Aorta (tissue), 5 donors: ENCODE measurements at places on chromosomes 16 and 17. TPM values are rescaled to one million over a fixed set of nuclear protein-coding genes. Genes with fewer than 3 reads are reported as not detected.

- no peaks in the 10 kb centered on the region for H3K36me3 ChIP-seq
- H3K27me3 ChIP-seq = no peaks in the 10 kb centered on the region
- no peak overlapping the region for H3K27ac ChIP-seq
Observed at GRCh38 chr16:3857189-3858043, 23.1 kb downstream of the CREBBP start.

DNA sequence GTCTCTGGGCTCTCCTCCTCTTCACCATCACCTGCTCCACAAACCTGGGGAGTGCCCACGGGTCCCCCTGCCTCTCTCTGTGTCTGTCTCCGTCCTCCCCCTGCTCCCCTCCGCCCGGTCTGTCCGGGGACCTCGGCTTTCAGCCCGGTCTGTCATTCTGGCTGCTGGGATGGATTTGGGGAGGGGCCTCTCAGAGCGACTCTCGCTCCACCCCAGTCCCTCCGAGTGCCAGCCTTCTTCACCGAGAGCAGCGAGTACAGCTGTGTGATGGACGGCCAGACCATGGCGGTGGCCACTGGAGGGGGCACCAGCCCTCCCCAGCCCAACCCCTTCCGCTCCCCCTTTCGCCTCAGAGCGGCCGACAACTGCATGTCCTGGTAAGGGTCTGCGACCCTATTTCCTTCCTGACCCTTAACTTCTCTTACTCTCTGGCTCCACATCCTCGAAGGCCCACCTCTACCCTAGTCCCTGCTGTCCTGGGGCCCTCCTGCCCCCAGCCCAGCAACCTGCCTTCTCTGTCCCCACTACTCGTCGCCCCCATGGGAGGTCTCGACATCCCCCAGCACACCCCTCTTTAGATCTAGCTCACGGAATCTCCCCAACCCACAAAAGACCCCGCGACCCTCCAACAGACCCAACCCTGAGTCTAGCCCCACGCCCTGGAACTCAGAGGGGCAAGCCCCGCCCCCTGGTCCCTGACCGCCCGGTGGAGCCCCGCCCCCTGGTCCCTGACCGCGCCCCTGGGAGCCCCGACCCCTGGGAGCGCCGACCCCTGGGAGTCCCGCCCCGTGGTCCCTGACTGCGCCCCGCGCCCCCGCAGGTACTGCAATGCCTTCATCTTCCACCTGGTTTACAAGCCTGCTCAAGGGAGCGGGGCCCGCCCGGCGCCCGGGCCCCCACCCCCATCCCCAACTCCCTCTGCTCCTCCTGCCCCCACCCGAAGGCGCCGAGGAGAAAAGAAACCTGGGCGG is 5.6 kb upstream of the CXCL16 start:
- DNase-seq = no peak
- H3K4me3 ChIP-seq = no peak overlapping the region
- no peaks in the 10 kb centered on the region for H3K36me3 ChIP-seq
- H3K27ac ChIP-seq = no peak overlapping the region

DNA sequence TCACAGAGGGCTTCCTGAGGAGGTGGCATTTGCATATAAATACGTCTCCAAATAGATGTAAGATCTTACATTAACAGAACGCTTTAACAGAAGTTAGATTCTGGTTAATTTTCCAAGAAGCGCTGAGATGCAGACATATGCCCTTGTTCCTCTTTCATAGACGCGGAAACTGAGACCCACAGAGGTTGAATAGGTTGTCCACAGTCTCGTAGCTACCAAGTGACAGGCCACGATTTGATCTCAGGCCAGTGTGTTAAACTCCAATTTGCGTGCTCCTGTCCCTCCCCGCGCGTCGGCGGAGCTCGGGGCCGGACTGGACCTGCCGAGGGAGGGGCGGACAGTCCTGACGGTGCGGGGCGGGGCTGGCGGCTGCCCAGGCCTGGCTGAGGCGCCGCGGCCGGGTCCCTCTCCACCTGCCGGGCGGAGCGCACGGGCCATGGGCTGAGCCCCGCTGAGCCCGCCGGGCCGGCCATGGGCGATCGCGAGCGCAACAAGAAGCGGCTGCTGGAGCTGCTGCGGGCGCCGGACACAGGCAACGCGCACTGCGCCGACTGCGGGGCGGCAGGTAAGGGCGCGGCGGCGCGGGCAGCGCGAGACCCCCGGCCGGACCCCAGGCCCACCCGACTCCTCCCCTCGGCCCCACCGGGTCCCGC is at the start of gene ADAP2:
Gene ADAP2 (plus strand): TSS at position 402 of the 653 bp plus-strand sequence. CDS start 70 bp downstream, at position 472.
- H3K27me3 ChIP-seq = peaks cover 2% of the 10 kb centered on the region
- H3K4me1 ChIP-seq = no peaks in the 10 kb centered on the region
- peak within 1 kb of the TSS; percentile 65 for H3K4me3 ChIP-seq
- H3K27ac ChIP-seq = no peak within 1 kb of the TSS

- no peaks in the 10 kb centered on the region for H3K27me3 ChIP-seq
- H3K4me1 ChIP-seq = no peaks in the 10 kb centered on the region
- no peak for DNase-seq
- no peaks in the 10 kb centered on the region for H3K36me3 ChIP-seq
Observed at GRCh38 chr17:2723505-2723996, 12.0 kb upstream of the CLUH start.

GRCh38 chr17:76796081-76796480 is 58.2 kb downstream of the MFSD11 start:
- H3K27ac ChIP-seq = no peak overlapping the region
- no peaks in the 10 kb centered on the region for H3K36me3 ChIP-seq
- H3K4me1 ChIP-seq = no peaks in the 10 kb centered on the region
- no peaks in the 10 kb centered on the region for H3K27me3 ChIP-seq
- no peak for DNase-seq
- no peak overlapping the region for H3K4me3 ChIP-seq

The CEP295NL gene
- total RNA-seq = 10.1 TPM

- H3K4me3 ChIP-seq = no peak overlapping the region
- H3K36me3 ChIP-seq = no peaks in the 10 kb centered on the region
- no peak for DNase-seq
- peak overlapping the region; percentile 15 for H3K27ac ChIP-seq
- no peaks in the 10 kb centered on the region for H3K4me1 ChIP-seq
- no peaks in the 10 kb centered on the region for H3K27me3 ChIP-seq
Observed at GRCh38 chr17:57662041-57662440, 83.1 kb downstream of the CCDC182 start.

GRCh38 chr17:72075995-72076677 is 44.7 kb upstream of the SOX9 start:
- H3K36me3 ChIP-seq = no peaks in the 10 kb centered on the region
- DNase-seq = no peak
- H3K4me1 ChIP-seq = no peaks in the 10 kb centered on the region
- no peak overlapping the region for H3K4me3 ChIP-seq
- no peak overlapping the region for H3K27ac ChIP-seq
- H3K27me3 ChIP-seq = no peaks in the 10 kb centered on the region

GRCh38 chr16:58418601-58419000 is 26.3 kb downstream of the GINS3 start:
- H3K27me3 ChIP-seq = no peaks in the 10 kb centered on the region
- no peak for DNase-seq
- H3K27ac ChIP-seq = no peak overlapping the region
- no peaks in the 10 kb centered on the region for H3K36me3 ChIP-seq

DNA sequence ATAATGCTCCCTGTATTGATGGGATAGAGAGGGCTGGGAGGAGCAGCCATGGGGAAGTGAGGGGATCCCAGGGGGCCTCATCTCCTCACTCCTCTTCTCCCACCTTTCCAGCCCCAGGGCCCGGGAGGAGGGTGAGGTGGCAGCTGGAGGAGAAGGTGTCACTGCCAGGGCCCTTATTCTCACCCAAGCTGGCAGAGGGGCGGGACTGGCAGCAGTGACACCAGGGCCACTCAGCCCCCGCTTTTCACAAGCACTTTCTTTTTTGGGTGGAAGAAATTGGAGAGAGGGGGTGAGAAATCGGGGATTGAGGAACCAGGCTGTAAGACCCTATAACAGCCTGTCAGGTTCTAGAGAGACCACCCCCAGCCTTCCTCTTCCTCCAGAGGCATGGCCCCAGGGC is 2.4 kb upstream of the TBX21 start:
- H3K4me3 ChIP-seq = no peak overlapping the region
- no peaks in the 10 kb centered on the region for H3K4me1 ChIP-seq
- peak; percentile 27 for DNase-seq
- no peak overlapping the region for H3K27ac ChIP-seq
- peaks cover 1% of the 10 kb centered on the region for H3K27me3 ChIP-seq

- H3K4me3 ChIP-seq = no peak overlapping the region
- H3K36me3 ChIP-seq = no peaks in the 10 kb centered on the region
- no peak for DNase-seq
- H3K4me1 ChIP-seq = no peaks in the 10 kb centered on the region
Observed at GRCh38 chr17:65163990-65164495, 26.9 kb downstream of the RGS9 start.
